ENCODE measurements at places on chromosomes 5 and 9. TPM values are rescaled to one million over a fixed set of nuclear protein-coding genes. Genes with fewer than 3 reads are reported as not detected.

NUP155 gene
- total RNA-seq, result 19.3 TPM

HEMGN gene
- total RNA-seq, result not detected

ROPN1L gene
- total RNA-seq, result 0.39 TPM

CSF1R gene
- total RNA-seq, result 0.62 TPM

ANKRD34B gene
- total RNA-seq, result not detected

NTRK2 gene
- total RNA-seq, result 40.0 TPM

GAS1 gene
- total RNA-seq, result 70.0 TPM

PAPPA gene
- 219 TPM for total RNA-seq

BRD8 gene
- 49.5 TPM for total RNA-seq

PCDH1 gene
- total RNA-seq, result 10.9 TPM

FST gene
- total RNA-seq, result 4.9 TPM

TARS1 gene
- 253 TPM for total RNA-seq

KIF4B gene
- not detected for total RNA-seq

PCDHB7 gene
- total RNA-seq, result 1.2 TPM

DMGDH gene
- 3.2 TPM for total RNA-seq

TRAF1 gene
- total RNA-seq, result 11.3 TPM

PRR16 gene
- total RNA-seq, result 10.7 TPM

NXNL2 gene
- total RNA-seq, result 0.36 TPM

DDX4 gene
- not detected for total RNA-seq

SLC23A1 gene
- total RNA-seq, result not detected

KDM4C gene
- total RNA-seq, result 24.3 TPM

OR1J2 gene
- not detected for total RNA-seq

SPINK7 gene
- not detected for total RNA-seq

CCDC152 gene
- not detected for total RNA-seq

MZB1 gene
- not detected for total RNA-seq

CDH6 gene
- 55.5 TPM for total RNA-seq

PTPN3 gene
- total RNA-seq, result 7.2 TPM

EIF4EBP3 gene
- 6.2 TPM for total RNA-seq

IL4 gene
- total RNA-seq, result not detected

PCDHGC4 gene
- total RNA-seq, result 0.72 TPM

PBX3 gene
- 26.6 TPM for total RNA-seq

FRMPD1 gene
- total RNA-seq, result not detected

NMUR2 gene
- not detected for total RNA-seq

FRMD3 gene
- 1.3 TPM for total RNA-seq

BARHL1 gene
- not detected for total RNA-seq

FSD1L gene
- total RNA-seq, result 5.7 TPM

HINT2 gene
- 32.8 TPM for total RNA-seq

NIPAL4 gene
- total RNA-seq, result 0.87 TPM

SLC6A18 gene
- total RNA-seq, result not detected

MSX2 gene
- total RNA-seq, result 2.2 TPM

DELE1 gene
- 43.8 TPM for total RNA-seq

PRSS3 gene
- total RNA-seq, result not detected

CAMK2A gene
- 0.24 TPM for total RNA-seq

PTCH1 gene
- total RNA-seq, result 10.4 TPM

OLFML2A gene
- total RNA-seq, result 469 TPM

LCN2 gene
- not detected for total RNA-seq

SSNA1 gene
- 54.5 TPM for total RNA-seq

TEX10 gene
- total RNA-seq, result 14.6 TPM

GKAP1 gene
- total RNA-seq, result 2.6 TPM

IL3 gene
- not detected for total RNA-seq

IFNA17 gene
- total RNA-seq, result not detected

IFNE gene
- not detected for total RNA-seq

SPEF2 gene
- 3.8 TPM for total RNA-seq

NUTM2G gene
- 0.15 TPM for total RNA-seq

All from chondrocyte (in vitro differentiated cells).